NCI-H1930 (cell line): ENCODE measurements at places on chromosomes 5 and 9.

DNA sequence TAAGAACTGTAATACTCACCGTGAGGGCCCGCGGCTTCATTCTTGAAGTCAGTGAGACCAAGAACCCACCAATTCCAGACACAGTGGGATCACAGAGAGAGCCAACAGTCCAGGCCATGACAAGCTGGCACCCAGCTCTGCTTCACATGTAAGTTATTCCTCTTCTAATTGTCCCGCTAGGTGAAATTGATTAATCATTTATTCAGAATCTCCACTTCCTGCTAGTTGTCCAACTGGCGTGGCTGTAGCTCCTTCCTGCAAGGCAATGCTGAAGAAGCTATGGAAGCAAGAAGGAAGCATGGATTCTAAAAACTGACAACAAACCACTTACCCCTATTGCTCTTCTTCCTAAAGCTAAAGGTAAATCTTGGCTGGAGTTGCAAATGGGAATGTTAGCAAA is 30.0 kb upstream of the GLRX start:
- DNase-seq = no peak

- DNase-seq = no peak
These were observed 4.1 kb downstream of the PAEP start for GRCh38 chr9:135565636-135566035.

DNA sequence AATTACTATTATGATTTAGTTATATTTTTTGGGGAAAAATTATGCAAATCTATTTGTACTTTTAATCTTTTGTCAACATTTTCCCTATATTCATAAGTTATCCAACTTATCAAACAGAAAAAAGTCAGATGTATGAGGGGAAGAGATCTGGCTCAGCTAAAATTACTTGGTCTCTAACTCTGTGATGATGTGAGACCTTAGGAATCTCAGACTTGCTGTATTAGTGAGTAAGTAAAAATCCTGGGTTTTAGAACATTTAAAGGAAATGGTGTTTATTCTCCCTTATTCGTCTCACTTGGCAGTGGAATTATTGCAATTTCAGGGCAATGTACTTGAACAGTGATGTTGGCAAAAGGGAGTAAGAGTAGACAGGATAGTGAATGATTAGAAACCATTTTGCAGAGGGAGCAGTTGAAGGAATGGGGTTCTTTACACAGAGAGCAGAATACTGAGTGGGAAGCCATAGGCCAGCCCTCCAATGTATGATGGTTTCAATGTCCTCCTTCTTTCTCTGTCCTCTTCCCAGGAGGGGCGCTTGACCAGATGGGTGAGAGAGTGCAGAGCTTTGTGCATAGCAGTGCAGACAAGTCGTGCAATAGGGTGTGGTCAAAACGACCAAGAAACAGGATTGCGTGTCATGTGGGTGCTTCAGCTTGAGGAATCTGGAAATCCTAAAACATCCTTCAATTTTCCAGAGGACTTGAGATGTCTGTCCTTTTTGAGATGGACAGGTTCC is 91.7 kb downstream of the TENT4A start:
- DNase-seq = no peak

DNA sequence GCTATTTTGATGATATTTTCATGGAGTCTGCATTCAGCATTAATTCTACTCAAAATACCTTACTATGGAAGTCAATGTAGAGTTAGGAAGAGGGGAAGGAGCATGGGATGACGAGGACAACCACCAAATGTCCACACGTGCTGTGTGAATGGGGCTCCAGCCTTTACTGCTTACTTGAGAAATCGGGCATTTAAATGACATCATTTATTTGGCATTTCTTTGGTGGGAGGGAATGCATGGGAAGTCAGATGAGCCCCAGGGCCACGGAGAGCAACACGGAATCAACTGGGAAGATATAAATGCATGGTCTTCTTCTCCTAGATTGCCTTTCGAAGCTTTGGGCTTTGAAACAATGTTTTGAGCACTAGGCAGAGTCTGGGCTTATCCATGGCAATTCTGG is 458.5 kb upstream of the KLF4 start:
- no peak for DNase-seq

DNA sequence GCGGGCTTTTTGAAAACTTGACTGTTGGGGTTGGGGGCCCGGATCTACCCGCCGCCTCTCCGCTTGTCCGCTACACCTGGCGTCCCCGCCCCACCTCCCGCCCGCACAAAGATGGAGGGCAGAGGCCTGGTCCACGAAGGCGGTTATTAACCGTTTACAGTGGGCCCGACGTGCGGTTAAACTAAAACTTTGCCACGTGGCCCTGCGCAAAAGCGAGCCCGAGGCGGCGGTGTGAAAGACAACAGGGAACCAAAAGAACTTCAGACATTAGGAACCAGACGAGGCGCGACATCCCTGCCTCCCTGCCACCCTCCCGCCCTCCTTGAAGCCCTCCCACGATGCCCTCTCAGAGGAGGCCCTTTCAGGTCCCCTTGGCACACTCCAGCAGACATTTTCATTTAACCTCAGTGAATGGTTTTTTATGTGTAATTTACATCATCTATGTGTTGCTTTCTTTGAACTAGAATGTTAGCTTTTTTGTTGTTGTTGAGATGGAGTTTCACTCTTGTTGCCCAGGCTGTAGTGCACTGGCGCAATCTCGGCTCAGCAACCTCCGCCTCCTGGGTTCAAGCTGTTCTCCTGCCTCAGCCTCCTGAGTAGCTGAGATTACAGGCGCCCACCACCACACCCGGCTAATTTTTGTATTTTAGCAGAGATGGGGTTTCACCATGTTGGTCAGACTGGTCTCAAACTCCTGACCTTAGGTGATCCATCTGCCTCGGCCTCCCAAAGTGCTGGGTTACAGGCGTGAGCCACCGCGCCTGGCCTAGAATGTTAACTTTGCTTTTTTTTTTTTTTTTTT is 999 bp upstream of the HNRNPA0 start:
- DNase-seq = no peak

DNA sequence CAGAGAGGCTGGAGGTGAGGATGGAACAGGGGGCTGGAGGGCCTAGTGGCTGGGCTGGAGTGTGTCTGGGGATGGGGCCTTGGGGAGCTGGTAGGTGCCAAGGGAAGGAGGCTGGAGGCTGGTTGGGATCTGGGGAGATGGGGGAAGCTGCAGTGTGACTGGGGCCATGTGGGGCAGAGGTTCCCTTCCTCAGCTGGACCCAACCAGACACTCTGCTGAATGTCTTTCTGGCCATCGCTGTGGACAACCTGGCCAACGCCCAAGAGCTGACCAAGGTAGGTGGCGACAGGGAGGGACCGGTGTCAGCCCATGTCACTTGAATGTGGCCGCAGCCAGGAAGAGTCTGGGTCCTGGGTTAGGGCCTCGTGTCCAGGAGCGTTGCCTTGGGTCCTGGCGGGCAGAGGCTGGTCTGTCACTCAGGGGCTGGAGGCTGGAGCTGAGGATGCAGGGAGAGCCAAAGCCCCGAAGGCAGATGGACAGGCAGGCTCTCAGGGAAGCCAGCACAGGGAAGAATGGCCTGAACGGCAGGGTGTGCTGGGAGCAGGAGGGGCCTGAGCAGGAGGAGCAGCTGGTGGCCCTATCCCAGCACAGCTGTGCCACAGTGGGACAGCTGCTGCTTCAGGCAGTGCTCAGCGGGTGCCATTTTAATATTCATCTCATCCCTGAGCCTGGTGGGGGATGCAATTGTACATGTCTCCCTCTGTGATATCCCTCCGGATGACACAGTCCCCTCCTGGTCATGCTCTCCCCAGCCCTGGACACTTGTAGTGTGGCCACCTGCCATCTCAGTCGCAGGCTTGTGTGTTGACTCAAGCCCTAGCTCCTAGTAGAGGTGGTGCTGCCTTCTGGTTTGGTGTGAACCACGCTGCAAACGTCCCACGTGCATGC is 132.5 kb downstream of the CACNA1B start:
- DNase-seq = no peak

DNA sequence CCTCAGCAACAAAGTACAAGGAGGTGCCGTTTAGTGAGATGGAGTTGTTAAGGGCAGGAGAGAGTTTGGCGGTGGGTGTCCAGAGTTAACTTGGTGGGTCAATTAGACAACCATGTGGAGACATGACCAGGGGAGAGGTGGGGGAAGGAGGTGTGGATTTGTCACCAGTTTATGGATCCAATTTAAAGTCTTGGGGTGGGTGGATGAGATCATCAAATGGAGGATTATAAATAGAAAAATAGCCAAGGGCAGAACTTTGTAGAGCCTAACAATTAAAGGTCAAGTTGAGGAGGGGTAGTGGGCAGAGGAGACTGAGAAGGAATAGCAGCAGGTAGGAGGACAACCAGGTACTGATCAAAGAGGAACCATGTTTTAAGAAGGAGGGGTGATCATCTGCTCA is 108.7 kb upstream of the IL12B start:
- no peak for DNase-seq

- no peak for DNase-seq
These were observed 21.8 kb downstream of the IL9 start for GRCh38 chr5:135873831-135874230.

- no peak for DNase-seq
These were observed 206.3 kb downstream of the CACNA1B start for GRCh38 chr9:138083873-138084272.

- DNase-seq = no peak
These were observed 209.8 kb downstream of the TLE1 start for GRCh38 chr9:81479573-81479972.

GRCh38 chr9:84659313-84659712 is 10.2 kb upstream of the NTRK2 start:
- DNase-seq = no peak

DNA sequence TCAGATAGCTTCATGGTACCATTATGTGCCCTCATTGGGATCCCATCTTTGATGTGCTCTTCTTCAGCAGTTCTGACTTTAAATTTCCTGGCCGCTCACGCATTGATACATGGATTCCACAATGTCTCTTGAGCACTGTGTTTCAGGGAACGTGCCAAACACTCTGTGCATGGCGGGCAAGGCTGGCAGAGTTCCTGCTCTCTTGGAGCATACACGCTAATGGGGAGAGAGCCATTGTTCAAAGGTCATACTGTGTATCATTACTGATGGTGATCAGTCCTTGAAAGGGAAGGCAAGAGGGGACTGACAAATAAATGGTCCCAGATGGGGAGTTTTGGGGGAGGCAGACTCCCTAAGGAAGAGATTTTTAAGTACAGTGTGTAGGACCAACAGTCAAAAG is 52.3 kb downstream of the AMBP start:
- no peak for DNase-seq

DNA sequence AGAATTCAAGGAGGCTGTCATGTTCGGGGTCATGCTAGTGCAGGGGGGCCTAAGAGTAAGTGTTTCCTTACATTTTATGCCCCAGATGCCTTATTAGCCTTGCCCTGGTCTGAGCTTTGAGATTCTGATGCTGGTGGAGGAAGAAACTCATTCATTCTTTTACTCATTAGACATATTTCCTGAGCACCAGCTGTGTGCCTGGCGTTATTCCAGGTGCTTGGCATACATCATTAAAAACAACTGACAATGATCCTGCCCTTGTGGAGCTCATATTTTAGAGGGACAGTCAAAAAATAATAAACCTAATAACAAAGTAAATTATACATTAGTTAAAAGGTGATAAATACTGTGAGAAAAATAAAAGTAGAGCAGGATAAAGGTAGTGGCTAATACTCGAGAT is 138.9 kb upstream of the SGCD start:
- DNase-seq = no peak

DNA sequence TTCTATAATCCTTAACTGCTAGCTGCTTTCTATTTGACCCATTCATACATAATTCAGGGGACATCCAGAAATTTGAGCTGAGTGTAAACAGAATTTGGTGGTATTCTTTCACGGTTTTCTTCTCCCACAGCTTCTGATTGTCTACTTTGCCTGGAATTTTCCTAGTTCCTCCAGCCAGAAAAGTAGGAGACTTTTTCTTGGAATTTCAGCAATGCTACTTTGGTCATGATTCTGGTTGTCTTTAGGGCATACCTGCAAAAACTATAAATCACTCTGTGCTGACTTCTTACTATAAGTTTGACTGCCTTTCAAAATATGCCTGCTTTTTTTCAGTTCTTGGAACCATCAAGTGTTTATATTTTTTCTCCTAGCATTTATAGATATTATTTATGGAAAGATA is 260.2 kb downstream of the TMEM38B start:
- DNase-seq = no peak

- no peak for DNase-seq
These were observed 50.4 kb downstream of the PIK3R1 start for GRCh38 chr5:68265822-68266395.

GRCh38 chr5:151703780-151704179 is 17.1 kb upstream of the SPARC start:
- no peak for DNase-seq

- DNase-seq = no peak
These were observed 33.5 kb upstream of the FANCC start for GRCh38 chr9:95351051-95351450.

DNA sequence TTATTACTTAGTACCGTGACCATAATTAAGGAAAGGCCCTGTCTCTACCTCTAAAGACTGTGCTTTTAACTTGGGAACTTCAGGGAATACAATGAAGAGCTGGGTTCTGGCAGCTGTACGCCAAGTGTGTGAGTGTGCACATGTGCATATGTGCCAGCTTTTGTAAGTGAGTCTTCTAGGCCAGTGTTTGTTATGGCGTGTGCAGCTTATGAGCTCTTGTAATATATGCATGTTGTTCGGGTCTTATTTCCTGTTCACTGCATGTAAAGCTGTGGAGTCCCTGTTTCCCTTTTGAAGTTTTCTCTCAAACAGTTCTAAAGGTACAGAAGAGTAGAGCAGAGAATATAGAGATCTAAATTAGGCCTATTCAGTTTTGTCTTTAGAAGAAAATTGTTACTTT is 30.5 kb downstream of the TGFBR1 start:
- no peak for DNase-seq
